Activated CD8-positive, alpha-beta memory T cell treated with anti-CD3 and anti-CD28 coated beads, Interleukin-2, amount 10 ng/mL, durations not matched to agents 7 days and 5 days (primary cell): ENCODE measurements at places on chromosomes 4 and X.

GRCh38 chrX:85052636-85053343 is 49.1 kb downstream of the APOOL start:
- H3K36me3 ChIP-seq, result peaks cover 2% of the 10 kb centered on the region
- no peak overlapping the region for H3K27ac ChIP-seq
- no peak for DNase-seq
- H3K27me3 ChIP-seq, result no peaks in the 10 kb centered on the region
- H3K4me3 ChIP-seq, result no peak overlapping the region
- no peaks in the 10 kb centered on the region for H3K4me1 ChIP-seq

GRCh38 chr4:101977076-101977475 is 186.5 kb downstream of the BANK1 start:
- H3K27ac ChIP-seq, result no peak overlapping the region
- peaks cover 12% of the 10 kb centered on the region for H3K27me3 ChIP-seq
- no peak for DNase-seq
- H3K36me3 ChIP-seq, result no peaks in the 10 kb centered on the region
- no peak overlapping the region for H3K4me3 ChIP-seq

DNA sequence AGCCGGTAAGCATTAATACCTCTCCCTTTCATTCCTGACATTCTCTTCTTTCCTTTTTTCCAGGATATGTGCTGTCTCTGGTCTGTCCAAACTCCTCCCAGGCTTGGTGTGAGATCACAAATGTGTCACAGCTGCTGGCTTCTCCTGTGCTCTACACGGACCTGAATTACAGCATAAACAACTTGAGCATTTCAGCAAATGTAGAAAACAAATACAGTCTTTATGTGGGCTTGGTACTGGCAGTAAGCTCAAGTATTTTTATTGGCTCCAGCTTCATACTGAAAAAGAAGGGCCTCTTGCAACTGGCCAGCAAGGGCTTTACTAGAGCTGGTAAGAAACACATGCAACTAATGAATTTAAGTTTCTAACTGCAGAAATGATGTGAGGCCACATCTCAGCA is 8.4 kb downstream of the NIPAL1 start:
- H3K36me3 ChIP-seq, result no peaks in the 10 kb centered on the region
- no peak for DNase-seq
- peaks cover 32% of the 10 kb centered on the region for H3K27me3 ChIP-seq
- H3K27ac ChIP-seq, result no peak overlapping the region
- H3K4me3 ChIP-seq, result no peak overlapping the region

- H3K27ac ChIP-seq, result no peak overlapping the region
- peaks cover 12% of the 10 kb centered on the region for H3K36me3 ChIP-seq
- H3K4me3 ChIP-seq, result no peak overlapping the region
Measured at GRCh38 chr4:26141051-26141721, 179.6 kb upstream of the RBPJ start.

GRCh38 chrX:109632906-109633504 is 8.0 kb upstream of the KCNE5 start:
- H3K27ac ChIP-seq, result no peak overlapping the region
- no peak overlapping the region for H3K4me3 ChIP-seq
- DNase-seq, result no peak
- H3K36me3 ChIP-seq, result peaks cover 8% of the 10 kb centered on the region
- H3K27me3 ChIP-seq, result no peaks in the 10 kb centered on the region
